ENCODE measurements at places on chromosomes 6 and 20.

DNA sequence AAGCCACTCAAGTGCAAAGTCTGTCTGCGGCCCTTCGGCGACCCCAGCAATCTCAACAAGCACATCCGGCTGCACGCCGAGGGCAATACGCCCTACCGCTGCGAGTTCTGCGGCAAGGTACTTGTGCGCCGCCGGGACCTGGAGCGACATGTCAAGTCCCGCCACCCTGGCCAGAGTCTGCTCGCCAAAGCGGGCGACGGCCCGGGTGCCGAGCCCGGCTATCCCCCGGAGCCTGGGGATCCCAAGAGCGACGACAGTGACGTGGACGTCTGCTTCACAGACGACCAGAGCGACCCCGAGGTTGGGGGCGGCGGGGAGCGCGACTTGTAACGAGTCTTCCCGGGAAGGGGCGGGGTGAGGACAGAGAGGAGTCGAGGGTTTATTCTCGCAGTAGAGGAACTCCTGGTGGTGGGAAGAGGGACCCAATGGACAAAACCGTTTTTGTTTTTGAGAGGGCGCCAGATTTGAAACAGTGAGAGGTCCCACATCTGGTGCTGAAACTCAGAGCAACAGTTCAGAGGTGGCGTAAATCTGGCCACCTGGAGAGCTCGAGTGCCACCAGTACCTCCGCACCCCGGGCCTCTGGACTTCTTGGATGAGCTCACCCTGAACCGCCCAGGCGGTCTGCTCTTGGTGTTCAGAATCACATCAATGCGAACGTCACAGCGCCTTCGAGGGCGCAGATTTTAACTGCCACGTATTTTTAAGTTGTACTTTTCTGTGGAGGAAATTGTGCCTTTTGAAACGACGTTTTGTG is 8.0 kb downstream of the PRDM13 start:
- no peak for DNase-seq

GRCh38 chr6:166743406-166744222 is 116.6 kb upstream of the RPS6KA2 start:
- no peak for DNase-seq

DNA sequence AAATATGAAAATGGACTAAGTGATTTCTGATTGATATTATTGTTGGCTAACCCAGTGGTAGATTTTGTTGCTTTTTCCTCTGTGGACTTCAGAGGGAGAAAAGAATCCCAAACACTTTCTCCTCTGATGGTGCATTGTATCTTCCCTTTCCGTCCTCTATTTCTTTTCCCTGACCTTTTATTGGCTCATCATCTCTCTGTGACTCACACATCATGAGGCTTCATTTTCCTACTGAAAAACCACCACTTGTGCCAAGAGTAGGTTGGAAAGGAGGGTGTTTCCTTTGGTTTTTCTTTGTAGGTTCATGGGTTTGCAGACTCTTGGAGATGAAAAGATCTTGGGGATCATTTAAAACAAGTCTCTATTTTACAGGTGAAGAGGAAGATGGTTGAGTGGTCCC is 311.7 kb upstream of the JAG1 start:
- no peak for DNase-seq

DNA sequence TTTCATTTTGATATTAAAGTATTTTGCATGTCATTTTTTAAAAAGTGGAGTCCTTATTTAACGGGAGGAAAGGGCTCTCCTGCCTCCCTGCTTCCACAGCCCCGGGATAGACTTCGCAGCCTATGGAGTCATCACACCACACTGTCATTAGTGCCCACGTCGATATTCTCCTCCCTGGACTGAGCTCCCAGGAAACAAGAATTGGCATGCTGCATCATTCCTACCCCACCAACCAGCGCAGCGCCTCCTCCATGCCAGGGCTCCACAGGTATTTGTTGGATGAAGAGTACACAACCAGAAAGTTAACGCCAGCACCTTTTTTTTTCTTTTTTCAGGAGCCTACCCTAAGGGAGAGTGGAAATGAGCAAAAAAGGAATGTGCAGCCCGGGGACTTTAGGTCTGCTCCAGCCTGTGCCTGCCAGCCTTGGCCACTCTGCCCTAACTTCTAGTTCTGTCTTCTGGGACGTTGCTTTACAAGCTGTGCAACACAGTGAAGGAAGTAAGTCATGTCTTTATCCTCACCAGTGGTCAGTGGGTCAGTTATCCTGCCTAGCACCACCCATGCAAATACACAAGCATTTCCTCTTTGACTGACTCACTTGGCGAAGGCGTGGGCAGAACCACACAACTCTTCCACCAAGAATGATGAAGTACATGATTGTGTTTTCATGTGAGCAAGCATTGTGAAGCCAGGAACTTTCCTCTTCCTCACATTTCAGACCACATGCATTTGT is 180.7 kb upstream of the UST start:
- DNase-seq: no peak
